Uterus (tissue), 4 donors: ENCODE measurements at places on chromosomes 3 and 15.

- DNase-seq = no peak
Observed at GRCh38 chr3:64084640-64085039, 61.3 kb upstream of the PSMD6 start.

- DNase-seq = no peak
Observed at GRCh38 chr3:284322-284721, 87.8 kb downstream of the CHL1 start.

- DNase-seq = no peak
Observed at GRCh38 chr3:32817257-32817557, 590 bp upstream of the TRIM71 start.

GRCh38 chr15:40766906-40767837 is 2.6 kb upstream of the C15orf62 start:
- DNase-seq = no peak

DNA sequence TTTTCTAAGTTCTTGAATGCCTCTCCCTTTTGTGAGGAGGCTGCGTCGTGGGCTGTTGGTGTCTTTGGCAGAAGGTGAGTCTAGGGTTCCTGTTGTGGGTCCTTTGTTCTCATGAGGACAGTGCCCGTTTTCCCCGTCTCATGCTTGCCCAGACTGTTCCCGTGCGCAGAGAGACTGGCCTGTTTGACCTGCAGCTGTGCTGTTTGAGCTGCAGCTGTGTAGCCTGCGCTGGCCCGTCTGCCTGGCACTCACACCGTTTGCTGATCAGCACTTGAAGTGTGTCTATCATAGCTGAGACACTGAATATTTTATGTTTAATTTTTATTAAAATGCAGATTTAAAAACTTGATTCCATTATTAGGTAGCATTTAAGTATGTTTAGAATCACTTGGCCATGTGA is 9.9 kb downstream of the GOLGA6L2 start:
- DNase-seq = no peak

DNA sequence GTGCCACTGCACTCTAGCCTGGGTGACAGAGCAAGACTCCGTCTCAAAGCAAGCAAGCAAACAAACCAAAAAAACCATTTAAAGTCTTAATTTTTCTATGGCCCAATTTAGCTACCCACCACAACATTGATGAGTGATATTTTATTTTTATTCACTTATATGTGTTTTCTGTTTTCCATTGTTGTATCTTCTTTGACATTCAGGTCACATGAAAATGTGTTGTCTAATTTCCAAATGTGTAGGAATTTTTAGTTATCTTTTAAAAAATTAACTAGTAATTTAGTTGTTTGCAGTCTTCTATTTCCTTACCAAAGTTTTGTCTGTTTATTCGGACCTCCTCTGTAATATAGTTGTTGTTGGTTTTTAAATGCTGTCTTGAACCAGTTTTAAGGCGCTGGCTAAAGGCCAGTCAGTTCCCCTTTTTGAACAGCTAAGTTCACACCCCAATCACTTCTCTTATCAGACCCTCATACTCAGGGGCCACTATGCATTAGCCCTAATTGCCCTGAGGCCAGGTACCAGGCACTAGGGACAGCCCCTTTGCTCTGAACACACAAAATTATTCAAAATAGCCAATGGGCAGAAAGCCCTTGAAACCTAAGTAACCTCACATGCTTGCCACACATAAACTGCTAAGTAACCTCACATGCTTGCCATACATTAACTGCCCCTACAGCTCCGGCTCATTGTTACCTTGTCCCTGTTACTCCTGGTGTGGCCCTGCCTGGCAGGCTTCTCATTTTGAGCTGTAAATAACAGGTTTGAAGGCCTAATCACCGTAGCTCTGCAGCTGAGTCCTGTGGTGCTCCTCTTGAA is 4.3 kb upstream of the CCR4 start:
- no peak for DNase-seq
